H9 (cell line): ENCODE measurements at places on chromosomes 3 and 15. TPM values are rescaled to one million over a fixed set of nuclear protein-coding genes. Genes with fewer than 3 reads are reported as not detected.
A peak's percentile ranks its signal among the peaks of the same experiment; 100 is the strongest.

The DAZL gene
- 21.2 and 21.7 TPM in 2 replicates for total RNA-seq

The GNAT1 gene
- total RNA-seq = 0.18 TPM in 1 of 2 replicates, not detected in the other

- H3K27me3 ChIP-seq = no peaks in the 10 kb centered on the region
- no peaks in the 10 kb centered on the region for H3K36me3 ChIP-seq
- H3K27ac ChIP-seq = no peak overlapping the region
- H3K4me1 ChIP-seq = no peaks in the 10 kb centered on the region
- no peak for DNase-seq
These were observed 60.7 kb upstream of the GOLGA6B start for GRCh38 chr15:72593838-72594237.

GRCh38 chr3:187919048-187919447, 173.8 kb upstream of the BCL6 start:
- H3K27me3 ChIP-seq = no peaks in the 10 kb centered on the region
- no peak overlapping the region for H3K27ac ChIP-seq
- no peak overlapping the region for H3K4me3 ChIP-seq
- peaks cover 21% of the 10 kb centered on the region; the same call in 1 of the 2 replicates for H3K4me1 ChIP-seq
- peaks cover 3% of the 10 kb centered on the region for H3K36me3 ChIP-seq
- no peak for DNase-seq

GRCh38 chr3:8644748-8645390, at the start of gene SSUH2:
TSS of gene SSUH2 (minus strand) at chr3:8644798. CDS start at chr3:8644758, 40 bp downstream.
- no peak within 1 kb of the TSS for H3K27ac ChIP-seq
- H3K4me3 ChIP-seq = no peak within 1 kb of the TSS
- H3K36me3 ChIP-seq = no peaks in the 10 kb centered on the region
- H3K27me3 ChIP-seq = no peaks in the 10 kb centered on the region
- no peak for DNase-seq

DNA sequence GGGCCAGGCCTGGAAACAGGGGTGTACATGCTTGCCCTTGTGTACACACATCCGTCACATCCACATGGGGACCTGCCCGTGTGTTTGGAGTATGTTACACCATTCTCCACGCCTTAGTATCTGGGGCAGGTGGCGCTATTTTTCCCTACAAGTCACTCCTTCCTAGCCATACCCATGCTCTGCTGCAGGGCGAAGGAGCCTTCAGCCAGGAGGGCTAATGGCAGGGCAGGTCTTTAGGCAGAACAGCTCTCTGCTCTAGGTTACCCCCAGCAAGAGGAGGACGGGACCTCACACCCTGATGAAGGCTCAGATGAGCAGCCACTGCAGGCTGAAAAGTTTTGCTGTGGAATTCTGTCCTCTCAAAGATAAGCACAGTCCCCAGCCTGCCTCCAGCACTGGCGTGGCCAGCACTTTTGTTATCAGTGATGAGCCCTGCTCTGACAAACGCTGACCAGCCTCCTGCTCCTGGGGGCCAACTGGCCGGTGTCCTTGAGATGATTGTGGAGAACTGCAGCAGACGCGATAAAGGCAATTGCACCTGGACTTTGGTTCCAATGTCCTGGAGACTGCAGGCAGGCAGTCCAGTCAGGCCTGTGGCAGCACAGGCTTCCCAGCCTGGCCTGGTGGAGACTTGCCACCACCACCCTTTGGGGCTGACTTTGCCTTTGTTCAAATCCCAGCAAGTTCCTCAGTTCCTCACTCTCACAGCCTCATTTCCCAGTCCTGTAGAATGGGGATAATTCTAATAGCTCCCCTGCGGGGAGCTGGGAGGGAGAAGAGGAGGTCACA, 19.8 kb upstream of the PIGZ start:
- no peak overlapping the region for H3K27ac ChIP-seq
- DNase-seq = peak; percentile 68
- no peaks in the 10 kb centered on the region for H3K4me1 ChIP-seq
